Lung (tissue), 17 donors: ENCODE measurements at places on chromosomes 12 and 14.

- DNase-seq: no peak
Observed at GRCh38 chr12:104959335-104959841, 1.3 kb upstream of the SLC41A2 start.

DNA sequence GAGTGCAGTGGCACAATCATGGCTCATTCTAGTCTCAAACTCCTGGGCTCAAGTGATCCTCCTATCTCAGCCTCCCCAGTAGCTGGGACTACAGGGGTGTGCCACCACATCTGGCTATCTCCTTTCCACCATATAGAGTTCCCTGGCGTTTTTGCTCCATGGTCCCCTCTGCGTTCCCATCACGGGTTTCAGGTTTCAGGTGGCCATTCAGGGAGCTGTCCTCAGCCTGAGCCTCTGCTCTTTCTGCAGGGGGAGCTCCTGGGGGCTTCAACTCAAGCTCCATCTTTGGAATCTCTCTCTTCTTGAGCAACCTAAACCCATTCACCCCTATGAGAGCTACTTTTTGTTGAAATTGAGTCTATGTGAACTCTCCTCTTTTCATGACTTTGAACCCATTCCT, 11.6 kb downstream of the SMIM41 start:
- no peak for DNase-seq

GRCh38 chr12:29591140-29592020, 93.9 kb upstream of the OVCH1 start:
- DNase-seq: peak; percentile 46

DNA sequence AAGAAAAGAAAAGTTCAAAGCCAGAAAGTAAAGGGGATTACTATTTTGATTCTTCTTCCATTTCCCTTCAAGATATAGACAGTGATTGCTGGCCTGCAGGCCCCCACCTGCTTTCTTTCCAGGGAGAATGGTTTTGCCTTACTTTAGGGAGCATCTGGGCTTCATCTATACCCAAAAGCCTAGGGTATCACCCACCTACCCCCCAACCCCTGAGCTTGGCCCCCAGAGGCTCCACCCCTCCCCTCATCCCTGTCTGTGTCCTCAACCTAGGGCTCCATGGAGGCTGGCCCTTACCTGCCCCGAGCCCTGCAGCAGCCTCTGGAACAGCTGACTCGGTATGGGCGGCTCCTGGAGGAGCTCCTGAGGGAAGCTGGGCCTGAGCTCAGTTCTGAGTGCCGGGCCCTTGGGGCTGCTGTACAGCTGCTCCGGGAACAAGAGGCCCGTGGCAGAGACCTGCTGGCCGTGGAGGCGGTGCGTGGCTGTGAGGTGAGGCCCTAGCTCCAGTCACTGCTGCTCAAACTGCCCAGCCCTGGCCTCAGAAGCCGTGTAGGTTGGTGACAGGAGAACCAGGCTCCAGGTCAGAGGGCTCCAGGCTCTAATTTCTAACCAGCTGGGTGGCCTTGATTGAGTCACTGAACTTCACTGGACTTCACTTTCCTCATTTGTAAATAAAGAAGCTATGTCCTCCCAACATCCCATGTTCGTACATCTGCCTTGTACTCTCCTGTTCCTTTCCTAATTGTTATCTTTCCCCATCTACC, 13.6 kb downstream of the ARHGEF40 start:
- DNase-seq: no peak

DNA sequence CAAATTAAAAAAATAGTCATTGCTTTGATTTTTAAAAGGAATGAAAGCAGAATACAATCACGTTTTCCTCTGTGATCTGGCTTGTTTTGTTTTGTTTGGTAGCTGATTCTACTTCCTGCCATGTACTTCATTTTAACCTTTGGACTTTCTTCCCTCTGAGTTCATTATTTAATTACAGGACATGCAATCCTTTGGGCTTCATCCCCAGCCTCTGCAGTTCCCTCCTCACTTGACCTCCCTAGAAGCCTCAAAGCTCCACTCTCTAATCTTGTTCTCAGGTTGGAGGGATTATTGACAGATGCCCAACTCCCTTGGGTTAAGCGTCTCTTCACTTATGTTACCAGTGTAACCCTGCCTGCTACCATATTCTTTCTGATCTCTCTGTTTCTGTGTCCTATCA, 967.9 kb upstream of the SEL1L start:
- DNase-seq: no peak

GRCh38 chr14:38003746-38004609, 203.7 kb upstream of the SSTR1 start:
- no peak for DNase-seq

DNA sequence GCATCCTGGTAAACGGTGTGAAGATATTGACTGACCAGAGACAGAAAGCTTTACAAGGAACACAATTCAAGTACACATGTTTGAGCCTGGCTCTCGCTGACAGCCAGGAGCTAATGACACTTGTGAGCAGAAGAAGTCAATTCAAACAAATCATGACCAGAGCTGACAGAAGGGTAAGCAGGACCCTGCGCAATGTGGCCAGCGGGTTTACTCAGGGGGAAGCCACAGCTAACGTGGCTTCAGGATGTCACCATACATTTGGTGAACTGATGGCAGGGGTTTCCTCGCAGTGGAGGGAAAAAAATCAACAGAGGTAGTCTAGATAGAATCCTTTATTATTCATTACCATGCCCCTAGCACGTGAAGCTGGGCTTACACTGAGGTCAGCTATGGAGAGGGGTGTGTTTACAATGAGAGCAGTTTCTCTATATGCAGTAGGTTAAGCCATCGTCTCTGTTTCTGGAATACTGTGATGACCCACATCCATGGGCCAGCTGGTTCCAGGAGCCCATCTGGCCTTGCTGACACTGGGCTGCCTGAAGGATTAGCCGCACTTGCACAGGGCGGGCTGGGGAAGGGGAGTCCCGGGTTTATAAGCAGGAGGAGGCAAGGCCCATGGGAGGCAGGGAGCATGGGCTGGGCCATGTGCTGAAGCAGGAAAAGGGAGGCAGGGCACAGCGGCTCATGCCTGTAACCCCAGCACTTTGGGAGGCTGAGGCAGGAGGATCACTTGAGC, 198.2 kb upstream of the PRMT8 start:
- DNase-seq: no peak

GRCh38 chr14:77844802-77845201, 44.9 kb downstream of the ADCK1 start:
- no peak for DNase-seq

GRCh38 chr12:85575120-85576096, 260.8 kb downstream of the RASSF9 start:
- DNase-seq: peak; percentile 75

DNA sequence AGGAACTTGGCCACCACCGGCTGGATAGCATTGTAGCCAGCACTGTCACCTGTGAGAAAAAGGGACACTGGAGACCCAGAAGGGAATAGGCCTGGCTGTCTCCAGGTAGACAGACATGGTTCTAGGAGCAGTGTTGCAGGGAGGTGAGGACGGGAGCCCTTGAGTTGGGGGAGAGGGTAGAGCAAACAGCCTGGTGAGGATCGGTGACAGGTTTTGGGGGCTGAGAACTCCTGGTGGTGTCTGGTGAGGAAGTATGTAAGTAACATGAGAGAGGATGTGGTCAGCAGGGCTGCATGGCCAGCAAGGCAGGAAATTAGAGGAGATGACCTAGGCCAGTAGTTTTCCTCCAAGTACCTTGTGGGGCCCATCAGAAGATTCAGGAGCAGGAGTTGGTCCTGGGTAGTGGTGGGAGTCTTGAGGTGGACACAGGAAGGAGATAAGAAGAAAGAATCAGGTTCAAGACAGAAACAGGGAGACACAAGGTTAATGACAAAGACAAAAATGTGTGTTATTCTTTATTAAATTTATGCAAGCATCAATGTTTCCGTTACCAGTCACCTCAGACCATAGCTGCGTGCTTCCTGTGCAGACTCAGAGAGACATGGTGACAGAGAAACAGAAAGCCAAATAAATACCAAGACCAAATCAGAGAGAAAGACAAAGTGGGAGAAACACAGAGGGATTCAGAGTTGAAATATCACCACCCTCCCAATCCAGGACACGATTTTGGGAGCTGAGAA, at the start of gene ARHGAP9:
TSS of gene ARHGAP9 (minus strand) at position 491 of the 740 bp plus-strand sequence. CDS start at position 31, 460 bp downstream.
- DNase-seq: no peak

DNA sequence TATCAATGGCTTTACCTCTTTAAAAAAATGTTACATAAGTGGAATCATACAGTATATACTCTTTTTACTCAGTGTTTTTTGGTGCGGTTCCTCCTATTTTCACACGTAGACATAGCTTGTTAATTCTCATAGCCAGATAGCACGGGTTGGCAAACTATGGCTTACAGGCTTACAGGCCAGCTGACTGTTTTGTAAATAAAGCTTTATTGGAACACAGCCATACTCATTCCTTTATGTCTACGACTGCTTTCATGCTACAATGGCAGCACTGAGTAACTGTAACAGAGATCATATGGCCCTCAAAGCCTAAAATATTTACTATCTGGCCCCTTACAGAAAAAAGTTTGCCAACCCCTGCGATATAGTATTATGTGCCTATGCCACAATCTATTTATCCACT, 5.8 kb upstream of the DAAM1 start:
- DNase-seq: no peak

- no peak for DNase-seq
Observed at GRCh38 chr14:93546642-93547041, 115.9 kb downstream of the UNC79 start.

GRCh38 chr12:90924406-90924805, 30.6 kb downstream of the CCER1 start:
- DNase-seq: no peak

GRCh38 chr12:49922349-49923034, 18.8 kb upstream of the FAIM2 start:
- DNase-seq: peak; percentile 26
